Stomach (tissue), 19 donors: ENCODE measurements at places on chromosomes 6 and 20. TPM values are rescaled to one million over a fixed set of nuclear protein-coding genes. Genes with fewer than 3 reads are reported as not detected.

C6orf58 gene
- polyA plus RNA-seq: 0.25 TPM

HCRTR2 gene
- polyA plus RNA-seq: not detected

SMPDL3A gene
- 18.8 TPM for polyA plus RNA-seq

BTN1A1 gene
- polyA plus RNA-seq: not detected

PRL gene
- polyA plus RNA-seq: not detected

PTCRA gene
- not detected for polyA plus RNA-seq

EBF4 gene
- polyA plus RNA-seq: 10.2 TPM
